ENCODE measurements at places on chromosomes 6 and 20. TPM values are rescaled to one million over a fixed set of nuclear protein-coding genes. Genes with fewer than 3 reads are reported as not detected.

DNA sequence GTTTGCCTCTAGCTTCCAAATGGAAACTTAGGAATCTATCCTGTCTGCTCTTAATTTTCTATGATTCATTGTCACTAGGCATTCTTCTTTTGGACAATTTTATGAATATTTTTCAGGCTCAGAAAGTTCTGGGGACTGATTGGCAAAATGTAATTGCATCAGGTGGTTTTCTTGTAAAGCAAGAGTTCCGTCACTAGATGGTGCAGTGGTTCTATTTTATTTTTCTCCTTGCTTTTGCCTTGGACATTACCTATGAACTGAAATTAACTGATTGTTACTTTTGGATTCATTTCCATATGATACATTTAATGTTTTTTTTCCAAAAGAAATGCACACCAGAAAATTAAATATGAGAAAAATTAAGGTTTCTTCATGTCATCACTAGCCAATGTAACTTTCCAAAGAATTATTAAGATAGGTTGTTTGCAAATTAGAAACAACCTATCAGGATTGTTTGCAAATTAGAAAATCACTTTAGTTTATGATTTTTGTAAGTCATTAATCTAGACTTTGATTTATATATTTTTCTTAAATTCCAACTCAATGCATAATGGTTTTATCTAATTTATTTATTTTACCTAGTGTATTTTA is 48.0 kb downstream of the TMEM170B start:
- H3K27ac ChIP-seq = peak overlapping the region; percentile 12
- no peaks in the 10 kb centered on the region for H3K36me3 ChIP-seq
- no peak overlapping the region for H3K4me3 ChIP-seq
- no peak for DNase-seq
- H3K4me1 ChIP-seq = peaks cover 15% of the 10 kb centered on the region

DNA sequence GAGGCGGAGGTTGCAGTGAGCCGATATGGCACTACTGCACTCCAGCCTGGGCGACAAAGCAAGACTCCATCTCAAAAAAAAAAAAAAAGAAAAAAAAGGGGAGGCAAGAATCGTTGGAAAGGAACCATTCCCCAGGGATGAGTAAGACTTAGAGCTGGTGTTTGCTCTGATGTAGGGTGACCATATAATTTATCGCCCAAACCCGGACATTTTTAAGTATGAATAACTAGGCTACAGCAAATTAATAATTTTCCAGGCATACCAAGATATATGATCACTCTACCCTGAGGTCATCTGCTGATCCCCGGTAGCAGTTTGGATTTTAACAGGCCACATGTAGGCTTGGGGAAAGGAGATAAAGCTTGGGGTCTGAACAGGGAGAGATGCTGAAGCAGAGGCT is 260.9 kb downstream of the BTBD9 start:
- no peak overlapping the region for H3K4me3 ChIP-seq
- no peaks in the 10 kb centered on the region for H3K27me3 ChIP-seq
- DNase-seq = no peak
- H3K36me3 ChIP-seq = no peaks in the 10 kb centered on the region
- H3K4me1 ChIP-seq = no peaks in the 10 kb centered on the region

The BAK1 gene
- total RNA-seq = 37.0 TPM

- peak overlapping the region; percentile 82 for H3K27ac ChIP-seq
- no peak for DNase-seq
- H3K4me1 ChIP-seq = peaks cover 43% of the 10 kb centered on the region
- H3K36me3 ChIP-seq = peaks cover 16% of the 10 kb centered on the region
Measured at GRCh38 chr6:31657406-31658157, 1.9 kb downstream of the APOM start.
